ENCODE measurements at places on chromosomes 16 and 17.
A peak's percentile ranks its signal among the peaks of the same experiment; 100 is the strongest.

GRCh38 chr17:13835151-13835550 is 233.4 kb upstream of the HS3ST3A1 start:
- no peak for DNase-seq

DNA sequence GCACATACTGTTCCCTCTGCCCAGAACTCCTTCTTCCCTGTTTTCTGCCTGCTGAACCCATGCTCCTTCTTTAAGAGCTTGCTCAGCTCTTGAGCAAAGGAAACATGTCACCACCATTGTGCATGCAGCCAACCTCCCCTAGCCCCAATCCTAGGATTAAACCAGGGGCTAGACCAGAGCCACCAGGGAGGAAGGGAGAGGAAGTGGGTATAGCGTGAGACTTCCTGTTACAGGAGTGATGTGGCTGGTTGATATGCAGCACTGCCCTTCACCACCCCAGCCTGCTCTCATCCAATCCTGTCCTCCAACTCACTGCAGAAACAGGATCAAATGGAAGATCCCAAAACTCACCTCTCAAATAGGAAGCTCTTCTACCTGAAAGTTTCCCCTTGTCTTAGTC is 67.1 kb upstream of the CDH5 start:
- DNase-seq = no peak

- no peak for DNase-seq
These were observed 10.9 kb upstream of the TBX2 start for GRCh38 chr17:61388561-61389356.

DNA sequence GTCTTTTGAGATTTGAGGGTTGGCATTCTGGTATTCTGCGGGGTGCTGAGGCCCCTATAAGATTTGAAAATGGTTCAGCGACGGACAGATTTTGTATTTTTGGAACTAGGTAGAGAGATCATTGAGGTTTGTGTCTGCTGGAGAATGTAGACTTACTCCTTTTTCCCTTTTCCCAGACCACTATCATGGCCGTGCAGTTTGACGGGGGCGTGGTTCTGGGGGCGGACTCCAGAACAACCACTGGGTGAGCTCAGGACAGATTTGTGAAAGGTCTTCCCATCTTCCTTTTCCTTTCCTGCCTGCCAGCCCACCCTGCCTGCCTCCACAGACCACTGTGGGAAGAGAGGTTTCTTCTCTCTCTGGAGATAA is 572 bp downstream of the PSMB6 start:
- no peak for DNase-seq

- DNase-seq = no peak
These were observed 10.6 kb upstream of the CCL5 start for GRCh38 chr17:35890774-35891155.

GRCh38 chr17:35117984-35118383 is 1.7 kb downstream of the RAD51D start:
- peak; percentile 51 for DNase-seq

Measured in AML-193 (cell line).